ENCODE measurements at places on chromosomes 5 and 9.

GRCh38 chr5:114360357-114360756 lies 1.5 kb upstream of the KCNN2 start:
- DNase-seq = no peak

GRCh38 chr5:166710271-166710670 lies 1581.2 kb upstream of the WWC1 start:
- no peak for DNase-seq

- peak; percentile 70 for DNase-seq
Measured at GRCh38 chr9:19913151-19913550, 124.3 kb upstream of the SLC24A2 start.

DNA sequence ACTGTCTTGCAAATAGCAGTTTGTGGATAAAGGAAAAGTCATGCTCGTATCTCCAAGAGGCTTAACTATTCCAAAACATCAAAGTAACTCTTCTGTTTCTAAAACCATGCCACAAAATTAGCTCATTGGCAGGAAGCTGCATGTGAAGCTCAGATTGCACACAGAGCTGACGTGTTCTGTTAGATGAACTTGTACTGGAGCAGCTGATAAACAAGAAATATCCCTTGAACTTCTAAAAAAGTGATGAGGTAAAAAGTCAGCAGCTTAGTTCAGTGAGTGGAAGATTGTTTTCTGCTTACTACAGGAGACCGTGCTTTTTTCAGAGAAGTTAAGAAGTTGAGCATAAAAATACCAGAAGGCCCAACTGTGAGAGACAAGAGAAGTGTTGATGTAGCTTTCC lies 113.2 kb downstream of the SLC12A2 start:
- DNase-seq = no peak

GRCh38 chr9:6109571-6109970 lies 94.1 kb upstream of the RANBP6 start:
- DNase-seq = no peak
